ENCODE measurements at places on chromosomes 3 and 15.

GRCh38 chr15:93070132-93070531 is 18.9 kb downstream of the RGMA start:
- no peak for DNase-seq

GRCh38 chr15:85744579-85744978 is 50.1 kb downstream of the KLHL25 start:
- no peak for DNase-seq

- no peak for DNase-seq
Observed at GRCh38 chr15:81108427-81108826, 25.6 kb upstream of the CFAP161 start.

- no peak for DNase-seq
Observed at GRCh38 chr3:42823351-42823750, 14.1 kb downstream of the ACKR2 start.

GRCh38 chr3:126900859-126901540 is 81.9 kb upstream of the PLXNA1 start:
- no peak for DNase-seq

DNA sequence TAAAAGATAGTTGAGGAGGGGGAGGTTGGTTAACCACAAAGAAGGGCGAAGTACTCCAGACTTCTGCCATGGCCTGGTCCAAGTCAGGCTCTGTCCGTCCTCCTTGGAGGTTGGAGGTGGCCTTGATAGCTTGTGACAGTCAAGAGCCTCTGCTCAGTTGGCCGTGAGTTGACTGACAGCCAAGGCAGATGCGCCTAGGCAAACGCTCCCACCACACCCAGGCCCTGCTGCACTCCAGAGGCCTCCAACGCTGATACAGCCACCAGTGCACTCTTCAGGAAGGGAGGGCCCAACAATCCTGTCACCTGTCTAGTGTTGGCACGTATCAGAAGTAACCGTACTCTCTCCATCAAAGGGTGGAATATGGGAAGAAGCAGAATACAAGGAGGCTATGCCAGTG is 9.3 kb downstream of the RBPMS2 start:
- DNase-seq, result no peak

DNA sequence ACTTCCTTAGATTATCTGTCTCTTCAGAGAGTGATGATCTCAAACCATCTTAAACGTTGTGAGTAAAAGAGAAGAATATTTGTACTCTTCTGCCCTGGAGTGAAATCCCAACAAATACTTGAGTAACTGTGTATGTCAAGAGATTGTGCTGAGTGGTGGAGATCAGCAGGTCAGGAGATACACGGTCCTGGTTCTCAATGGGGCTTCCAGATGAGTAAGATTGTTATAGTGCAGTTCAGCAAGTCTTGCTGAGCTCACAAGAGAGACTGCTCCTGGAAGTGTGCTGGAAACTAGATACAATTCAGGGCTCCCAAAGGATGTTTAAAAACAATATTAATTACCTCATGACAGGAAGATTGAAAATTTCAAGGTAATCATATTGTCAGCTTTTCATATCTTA is 184.3 kb downstream of the AKAP13 start:
- no peak for DNase-seq

- no peak for DNase-seq
Observed at GRCh38 chr15:43941555-43941954, 114.8 kb downstream of the WDR76 start.

DNA sequence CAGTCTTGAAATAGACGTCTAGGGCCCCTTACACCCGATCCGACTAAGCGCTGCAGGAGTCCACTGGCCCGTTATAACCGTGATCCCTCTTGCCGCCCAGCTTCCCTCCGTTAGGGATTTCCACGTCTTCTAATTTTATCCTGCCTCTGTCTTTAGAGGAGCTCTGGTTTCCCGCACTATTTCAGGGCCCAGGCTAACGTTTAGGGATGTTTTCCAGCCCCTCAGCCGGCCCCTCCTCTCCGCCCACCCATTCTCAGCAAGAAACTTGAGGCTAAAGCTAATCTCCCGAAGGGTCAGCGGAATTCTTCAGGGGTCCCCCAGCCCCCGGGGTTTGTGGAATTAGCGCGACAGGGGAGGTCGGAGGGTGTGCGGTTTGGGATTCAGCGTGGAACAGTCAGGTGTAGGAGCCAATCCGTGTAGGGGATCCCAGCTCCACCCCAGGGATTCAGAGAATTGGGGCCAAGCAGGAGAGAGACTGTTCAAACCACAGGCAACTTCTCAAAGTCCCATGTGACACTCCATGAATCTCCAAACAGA is 1.6 kb downstream of the PTX3 start:
- DNase-seq, result no peak

GRCh38 chr3:20072422-20072821 is 32.2 kb downstream of the KAT2B start:
- DNase-seq, result no peak

- DNase-seq, result no peak
Observed at GRCh38 chr15:52709187-52709981, 30.2 kb upstream of the ATOSA start.

- DNase-seq, result no peak
Observed at GRCh38 chr3:177626045-177626444, 428.8 kb upstream of the TBL1XR1 start.

- no peak for DNase-seq
Observed at GRCh38 chr3:69203631-69204314, 81.4 kb upstream of the LMOD3 start.

DNA sequence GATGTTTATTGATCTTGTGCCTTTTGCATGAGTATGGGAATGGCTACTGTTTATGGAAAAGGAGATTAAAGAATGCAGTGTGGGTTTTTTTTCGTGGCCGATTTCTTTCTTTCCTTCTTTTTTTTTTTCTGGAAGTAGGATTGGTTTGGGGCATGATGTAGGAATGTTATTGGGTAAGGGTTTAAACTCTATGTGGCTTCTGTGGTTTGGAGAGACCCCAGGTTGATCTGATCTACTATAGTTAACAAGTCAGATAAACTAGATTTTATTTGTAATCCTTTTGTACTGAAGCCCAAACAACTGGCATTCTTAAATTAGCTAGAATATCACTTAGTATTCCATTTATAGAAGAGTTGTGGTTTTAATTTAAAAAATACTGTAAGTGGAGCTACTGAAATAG is 304.8 kb downstream of the LPP start:
- DNase-seq, result no peak

DNA sequence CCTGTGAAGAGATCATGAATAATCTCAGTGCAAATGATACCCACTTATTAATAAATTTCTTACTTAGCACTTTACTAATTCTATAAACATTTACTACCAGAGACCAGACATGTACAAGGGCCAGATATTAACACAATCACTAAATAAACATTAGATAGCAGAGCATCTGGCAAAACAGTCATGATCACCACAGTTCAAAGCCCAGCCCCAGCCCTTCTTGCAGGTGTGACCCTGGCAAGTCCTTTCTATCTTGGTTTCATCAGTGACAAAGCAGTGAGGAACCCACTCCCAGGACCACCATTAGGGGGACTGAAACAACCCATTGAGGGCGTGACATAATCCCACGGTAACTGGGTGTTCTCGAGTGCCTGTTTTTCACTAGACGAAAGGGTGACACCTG is 11.6 kb downstream of the ZXDC start:
- DNase-seq, result no peak

GRCh38 chr3:17044855-17045254 is 160.1 kb downstream of the PLCL2 start:
- no peak for DNase-seq

- no peak for DNase-seq
Observed at GRCh38 chr3:37509069-37509468, 334.7 kb upstream of the LRRFIP2 start.

- peak; percentile 43 for DNase-seq
Observed at GRCh38 chr3:170585008-170585936, 603 bp downstream of the SLC7A14 start.

DNA sequence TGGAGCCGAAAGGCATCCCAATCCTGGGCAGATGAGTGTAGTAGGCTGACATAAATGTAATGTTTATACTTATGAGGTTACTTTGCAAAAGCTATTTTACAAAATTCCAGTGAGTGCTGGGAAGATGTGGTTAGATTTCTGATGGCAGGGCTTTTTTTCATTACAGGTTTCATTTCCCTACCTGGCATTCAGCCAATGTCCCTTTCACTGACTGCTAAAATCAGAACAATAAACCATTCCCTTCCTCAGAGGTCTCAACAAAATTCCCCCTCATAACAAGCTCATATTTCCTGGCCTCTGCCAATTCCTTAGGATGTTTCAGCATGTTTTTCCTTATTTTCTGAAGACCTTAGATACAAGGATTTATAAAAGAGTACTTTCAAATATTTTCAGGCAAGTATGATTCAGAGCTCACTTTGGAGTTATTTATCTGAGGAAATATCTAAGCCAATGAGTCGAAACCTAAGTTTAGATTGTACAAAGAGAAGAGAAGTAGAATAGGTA is 40.9 kb upstream of the CCDC80 start:
- DNase-seq, result no peak

GRCh38 chr3:9508781-9509180 is 44.8 kb downstream of the LHFPL4 start:
- DNase-seq, result no peak

- DNase-seq, result no peak
Observed at GRCh38 chr3:174363256-174363655, 495.9 kb upstream of the NAALADL2 start.

GRCh38 chr15:70379134-70379533 is 281.4 kb upstream of the TLE3 start:
- DNase-seq, result no peak

GRCh38 chr3:15007681-15008141 is 57.4 kb downstream of the MRPS25 start:
- no peak for DNase-seq

- no peak for DNase-seq
Observed at GRCh38 chr15:63194880-63195568, 5.6 kb downstream of the RAB8B start.

DNA sequence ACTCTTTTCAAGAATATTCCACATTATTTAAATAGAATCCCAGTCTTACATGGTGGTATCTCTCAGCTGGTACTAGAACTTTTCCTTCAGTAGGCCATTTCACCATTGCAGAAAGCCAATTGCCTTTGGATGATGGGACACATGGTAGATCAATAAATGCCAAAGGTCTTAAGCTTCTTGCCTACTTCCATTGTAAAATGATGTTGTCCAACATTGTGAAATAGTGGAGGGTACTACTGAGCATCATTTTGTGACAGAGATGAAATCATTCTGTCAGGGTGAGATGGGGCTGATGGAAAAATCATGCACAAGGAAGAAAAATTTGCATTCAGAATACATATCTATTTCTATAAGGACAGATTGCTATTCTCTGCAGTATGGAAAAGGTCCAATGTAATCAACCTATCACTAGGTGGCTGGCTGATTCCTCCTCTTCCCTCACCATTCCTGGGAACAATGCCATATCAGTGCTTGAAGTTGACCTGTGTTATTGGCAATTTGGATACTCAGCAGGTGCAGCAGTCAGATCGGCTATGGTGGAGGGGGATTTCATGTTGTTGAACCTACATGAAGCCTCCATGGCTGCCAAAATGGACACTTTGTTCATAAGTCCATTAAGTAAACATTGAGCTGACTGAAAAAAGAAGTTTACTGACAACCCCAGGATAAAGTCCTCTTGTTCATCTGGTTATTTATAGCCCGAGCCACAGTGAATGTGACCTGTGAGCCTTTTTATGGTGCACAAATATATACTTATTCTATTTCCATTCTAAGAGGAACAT is 596.9 kb upstream of the ARPP21 start:
- no peak for DNase-seq

GRCh38 chr3:52146189-52146588 is 8.0 kb downstream of the POC1A start:
- DNase-seq, result no peak

DNA sequence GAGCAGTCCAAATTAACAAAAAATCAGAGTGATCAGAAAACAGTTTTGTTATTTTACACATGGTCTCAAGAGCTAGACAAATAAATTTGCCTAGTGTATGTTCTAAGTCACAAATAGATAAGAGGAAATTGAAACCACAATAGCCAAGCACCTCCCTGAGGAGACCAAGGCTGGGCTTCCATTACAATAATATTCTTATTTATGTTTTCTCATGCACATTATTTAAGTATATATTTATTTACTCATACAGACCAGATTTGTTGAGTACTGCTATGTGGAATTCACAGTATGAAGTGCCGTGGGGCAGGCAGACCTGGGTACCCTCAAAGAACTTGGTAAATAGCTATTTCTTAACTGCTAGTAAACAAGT is 242.3 kb upstream of the ICE2 start:
- DNase-seq, result no peak

- DNase-seq, result no peak
Observed at GRCh38 chr15:28086175-28086703, 12.9 kb downstream of the OCA2 start.

DNA sequence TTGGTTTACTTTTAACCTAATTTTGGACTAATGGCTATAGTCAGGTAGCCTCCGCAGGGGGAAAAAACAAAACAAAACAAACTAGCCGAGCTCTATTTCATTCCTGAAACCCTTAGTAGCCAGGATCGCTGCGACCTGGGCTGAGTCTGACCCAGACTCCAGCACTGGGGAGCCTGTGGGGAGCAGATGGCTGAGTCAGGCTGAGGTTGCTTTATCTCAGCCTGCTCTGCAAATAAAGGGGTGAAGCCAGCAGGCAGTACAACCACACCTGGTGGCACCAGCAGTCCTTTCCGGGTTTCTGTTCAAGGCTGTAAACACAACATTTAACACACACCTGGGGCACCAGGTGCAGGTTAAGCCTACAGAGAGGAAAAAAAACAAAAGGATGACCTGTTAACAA is 27.3 kb downstream of the ABHD2 start:
- DNase-seq, result no peak

DNA sequence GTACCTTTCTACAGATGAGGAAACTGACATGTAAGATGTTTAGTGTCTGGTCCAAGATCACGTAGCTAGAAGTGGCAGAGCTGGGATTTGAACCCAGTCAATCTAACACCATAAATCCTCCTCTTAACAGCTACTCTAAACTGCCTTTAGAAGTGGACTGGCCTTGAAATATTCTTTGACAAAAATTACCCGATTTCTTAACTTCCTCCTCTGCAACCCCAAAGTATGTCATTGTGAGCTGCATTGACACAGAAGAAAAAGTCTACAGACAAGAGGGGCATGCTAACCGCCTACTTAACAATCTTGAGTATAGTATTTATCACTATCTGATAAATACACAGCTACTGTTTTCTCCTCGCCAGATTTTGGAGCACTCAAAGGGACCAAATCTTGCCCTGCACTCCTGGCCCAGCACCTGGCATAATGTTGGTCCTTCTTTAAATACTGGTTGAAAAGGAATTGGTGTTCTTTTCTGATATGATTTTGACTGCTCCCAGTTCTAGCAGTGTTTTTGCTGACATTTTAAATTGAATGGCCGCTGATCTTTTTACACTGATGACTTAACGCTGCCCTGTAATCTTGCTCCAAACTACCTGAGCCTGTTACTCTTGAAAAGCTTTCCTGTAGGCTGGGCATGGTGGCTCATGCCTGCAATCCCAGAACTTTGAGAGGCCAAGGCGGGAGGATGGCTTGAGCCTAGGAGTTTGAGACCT is 36.9 kb downstream of the ITPR1 start:
- no peak for DNase-seq

Data from C1 segment of cervical spinal cord (tissue), 14 donors.